ENCODE measurements at places on chromosomes 4 and X. TPM values are rescaled to one million over a fixed set of nuclear protein-coding genes. Genes with fewer than 3 reads are reported as not detected.

The FSTL5 gene
- 0.68 TPM for total RNA-seq

The CDX4 gene
- not detected for total RNA-seq

The ANXA3 gene
- 1.2 TPM for total RNA-seq

The TLR3 gene
- total RNA-seq = 7.7 TPM

The MAGEA9B gene
- total RNA-seq = not detected

The ZDHHC9 gene
- 30.3 TPM for total RNA-seq

The AKAP14 gene
- not detected for total RNA-seq

The GABRG1 gene
- total RNA-seq = not detected

The CLIC2 gene
- total RNA-seq = 6.0 TPM

The MAGED4B gene
- 1.3 TPM for total RNA-seq

The EFHC2 gene
- total RNA-seq = 0.10 TPM

The CRMP1 gene
- total RNA-seq = 0.13 TPM

The DCAF12L1 gene
- total RNA-seq = not detected

The AMBN gene
- not detected for total RNA-seq

The CWH43 gene
- not detected for total RNA-seq

All from left lobe of liver (tissue), 2 donors.